ENCODE measurements at places on chromosomes 3 and 15.

DNA sequence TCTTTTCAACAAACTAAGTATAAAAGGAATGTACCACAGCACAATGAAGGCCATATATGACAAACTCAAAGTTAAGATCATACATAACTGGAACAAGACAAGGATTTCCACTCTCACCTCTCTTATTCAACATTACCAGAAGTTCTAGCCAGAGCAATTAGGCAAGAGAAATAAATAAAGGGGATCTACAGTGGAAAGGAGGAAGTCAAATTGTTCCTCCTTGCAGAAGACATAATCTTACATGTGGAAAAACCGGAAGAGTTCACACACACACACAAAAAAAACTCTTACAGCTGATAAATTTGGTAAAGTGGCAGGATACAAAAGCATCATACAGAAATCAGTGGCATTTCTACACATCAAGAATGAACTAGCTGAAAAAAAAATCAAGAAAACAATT, 277.9 kb downstream of the MCTP2 start:
- no peak for ATAC-seq

GRCh38 chr3:44252332-44252959, 10.8 kb downstream of the TOPAZ1 start:
- peak; percentile 92 for ATAC-seq

DNA sequence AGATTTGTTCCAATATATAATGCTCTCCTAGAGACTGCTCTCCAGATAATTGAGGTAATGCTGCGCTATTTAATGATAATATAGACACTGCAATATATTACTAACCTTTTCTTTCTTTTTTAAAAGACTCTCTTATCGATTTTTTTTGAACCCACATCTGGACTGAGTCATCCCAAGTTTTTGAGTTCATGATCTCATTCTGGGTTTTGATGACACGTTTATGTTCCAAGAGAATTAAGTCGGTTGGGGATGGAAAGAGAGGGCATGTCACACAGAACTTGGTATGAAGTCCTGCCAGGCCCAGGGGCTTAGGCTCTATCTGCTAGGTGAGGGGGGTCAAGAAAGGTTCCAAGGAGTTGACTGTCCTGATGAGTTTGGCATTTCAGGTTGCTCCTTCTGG, 431.1 kb downstream of the MFSD1 start:
- ATAC-seq: no peak

GRCh38 chr3:44223299-44223698, 18.4 kb upstream of the TOPAZ1 start:
- ATAC-seq: no peak

DNA sequence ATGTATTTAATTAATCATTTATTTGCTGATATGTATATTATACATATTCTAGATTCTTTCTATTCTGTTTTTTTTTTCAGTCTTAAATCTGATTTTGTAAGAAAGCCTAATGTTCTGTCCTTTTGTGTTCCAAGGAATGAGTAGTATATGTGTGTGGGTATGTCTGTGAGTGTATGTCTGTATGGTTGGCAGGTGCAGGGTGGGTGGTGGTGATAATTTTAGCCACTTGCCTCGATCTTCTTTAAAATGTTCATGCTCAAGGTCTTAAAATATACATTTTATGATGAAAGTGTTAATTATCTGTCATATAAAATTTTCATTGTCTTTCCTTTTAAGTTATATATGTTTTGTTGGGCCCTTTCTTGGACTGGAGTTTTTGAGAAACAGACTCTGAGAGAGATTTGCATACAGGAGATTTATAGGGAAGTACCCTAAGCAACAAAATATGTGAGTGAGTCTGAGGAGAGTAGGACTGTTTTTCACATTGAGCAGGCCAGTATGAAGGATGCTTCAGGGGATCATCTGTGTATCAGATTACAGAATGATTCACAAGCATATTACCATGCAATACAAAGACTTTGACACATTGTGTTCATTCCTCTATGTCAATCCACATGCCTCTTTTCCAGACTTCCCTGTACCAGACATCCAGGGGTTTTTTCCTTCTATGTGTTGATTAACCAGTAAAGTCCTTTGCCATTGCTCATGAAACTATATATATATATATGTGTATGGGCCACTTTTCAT, 211.0 kb upstream of the DPPA4 start:
- ATAC-seq: no peak

- ATAC-seq: no peak
Measured at GRCh38 chr3:40657623-40658022, 132.9 kb downstream of the ZNF621 start.

GRCh38 chr3:172034786-172035685, 4.3 kb upstream of the FNDC3B start:
- no peak for ATAC-seq

DNA sequence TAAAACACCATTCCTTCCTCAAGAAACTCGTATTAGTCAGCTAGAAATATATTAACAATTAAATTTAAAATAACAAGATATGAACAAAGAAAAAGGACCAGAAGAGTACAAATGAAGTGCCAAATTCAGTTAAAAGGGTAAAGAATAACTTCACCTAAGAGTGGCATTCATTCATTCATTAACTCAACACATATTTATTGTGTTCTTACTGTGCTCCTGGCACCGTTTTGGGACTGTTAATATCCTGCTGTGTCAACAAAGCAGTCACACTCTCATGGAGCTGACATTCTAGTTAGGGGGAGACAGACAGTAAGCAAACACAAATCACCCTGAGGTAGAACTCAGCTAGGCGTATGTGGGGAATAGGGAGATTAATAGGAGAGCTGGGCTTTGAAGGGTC, 123.6 kb upstream of the DPPA4 start:
- no peak for ATAC-seq

- ATAC-seq: no peak
Measured at GRCh38 chr3:185858502-185859225, 33.8 kb upstream of the IGF2BP2 start.

DNA sequence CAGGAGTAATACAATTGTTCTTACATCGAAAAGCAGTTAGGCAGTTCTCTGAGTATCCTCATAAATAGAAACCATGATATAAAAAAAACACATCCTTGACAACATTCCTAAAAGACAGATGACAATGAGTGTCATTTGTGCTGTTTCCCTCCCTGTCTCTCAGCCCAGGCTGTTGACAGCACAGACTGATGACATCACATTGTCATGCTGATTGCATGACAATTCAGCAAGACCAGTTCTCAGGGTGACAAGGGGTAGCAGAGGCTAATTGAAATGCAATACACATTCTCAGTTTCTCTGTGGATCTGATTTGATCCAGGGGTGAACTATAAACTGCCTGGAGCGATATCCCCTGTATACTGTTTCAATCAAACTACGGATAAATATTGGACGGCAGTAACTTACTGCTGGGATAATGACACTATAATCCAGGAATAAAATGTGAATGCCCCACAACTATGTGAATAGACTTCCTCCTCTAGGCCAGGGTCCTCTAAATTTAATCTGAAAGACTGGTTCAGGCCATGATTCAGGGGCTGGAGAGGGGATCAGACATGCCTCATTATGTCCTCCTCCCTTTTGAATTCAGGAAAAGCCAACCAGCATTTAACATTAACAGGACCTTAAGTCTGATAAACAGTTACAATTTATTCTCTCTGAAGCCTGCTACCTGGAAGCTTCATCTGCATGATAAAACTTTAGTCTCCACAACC, 16.7 kb upstream of the EIF1B start:
- peak; percentile 100 for ATAC-seq

DNA sequence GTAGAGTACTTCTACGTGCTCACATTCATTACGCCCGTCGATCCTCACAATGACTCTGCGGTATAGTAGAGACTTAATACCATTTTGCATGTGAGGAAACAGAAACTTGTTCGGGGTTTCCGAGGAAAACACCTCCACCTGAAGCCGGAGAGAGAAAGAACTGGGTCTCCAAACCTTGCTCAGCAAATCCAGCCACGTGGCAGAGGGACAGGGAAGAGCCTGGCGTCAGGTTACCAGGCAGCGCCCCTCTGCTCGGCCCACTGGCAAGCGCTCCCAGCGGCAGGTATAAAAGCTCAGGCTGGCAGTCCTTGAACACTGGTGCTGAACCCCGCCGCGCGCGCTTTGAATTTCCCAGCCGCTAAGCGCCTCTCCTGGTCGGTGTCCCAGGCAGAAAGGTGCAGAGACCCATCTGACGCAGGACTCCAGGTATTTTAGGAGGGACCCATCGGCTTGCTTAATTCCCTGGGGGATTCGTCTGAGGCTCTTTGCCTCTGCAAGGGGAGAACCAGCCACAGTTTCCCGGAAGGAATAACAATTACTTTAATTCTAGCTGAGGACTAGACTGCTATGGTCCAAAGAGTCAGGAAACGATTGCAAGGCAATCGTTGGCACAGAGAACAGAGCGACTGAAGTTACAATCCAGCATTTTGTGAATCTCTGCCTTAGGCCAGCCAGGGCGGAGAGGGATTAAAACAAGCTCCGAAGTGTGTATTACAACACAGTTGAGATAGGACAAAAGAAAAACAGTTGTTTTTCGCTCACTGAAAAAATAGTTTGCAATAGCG, at the start of gene C2CD4A:
Gene C2CD4A (plus strand): TSS at position 315 of the 785 bp plus-strand sequence. CDS start 637 bp downstream, outside the sequence.
- ATAC-seq: peak; percentile 66

- no peak for ATAC-seq
Measured at GRCh38 chr15:35458176-35458856, 87.6 kb downstream of the DPH6 start.

DNA sequence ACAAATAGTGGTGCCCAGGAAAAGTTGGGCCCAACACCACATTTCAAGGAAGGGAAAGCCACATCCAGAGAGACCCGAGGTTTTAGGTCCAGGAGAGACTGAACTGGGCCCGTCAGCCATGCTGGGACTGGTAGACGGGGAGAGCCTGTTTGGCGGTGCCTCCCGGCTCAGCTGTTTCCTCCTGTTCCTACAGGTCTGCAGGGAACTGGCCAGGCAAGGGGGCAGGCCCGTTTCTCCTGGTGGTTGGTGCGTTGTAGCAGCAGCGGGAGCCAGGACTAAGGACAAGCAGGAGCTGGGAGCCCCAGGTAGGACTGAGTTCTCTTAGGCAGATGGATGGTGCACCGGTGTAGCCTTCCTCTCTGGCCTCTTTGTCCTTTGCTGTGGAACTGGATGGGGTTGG, 3.9 kb downstream of the PRKCD start:
- no peak for ATAC-seq

DNA sequence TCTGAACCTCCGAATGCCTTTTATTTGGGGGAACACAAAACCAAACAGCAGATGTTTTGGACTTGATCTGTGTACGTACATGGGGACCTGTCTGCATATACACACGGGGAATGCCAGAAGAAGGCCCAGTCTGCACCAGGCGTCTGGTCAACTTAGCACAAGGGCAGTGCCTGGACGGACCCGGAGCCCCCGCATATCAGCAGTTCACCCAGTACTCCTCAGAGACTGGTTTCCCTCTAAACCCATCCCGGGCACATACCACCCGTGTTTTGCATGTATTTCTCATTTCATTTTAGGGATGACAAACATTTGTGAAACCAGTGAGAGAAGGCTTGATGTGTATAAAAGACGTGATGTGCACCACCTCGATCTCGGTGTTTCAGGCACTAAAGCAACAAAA, 49.7 kb downstream of the KLHL25 start:
- ATAC-seq: no peak

GRCh38 chr15:82985688-82986441, at the start of gene RAMAC:
TSS of gene RAMAC (plus strand) at chr15:82986210. CDS start at chr15:82989019, 2,809 bp downstream.
- ATAC-seq: peak; percentile 98

- no peak for ATAC-seq
Measured at GRCh38 chr3:168859574-168859973, 763.9 kb upstream of the GOLIM4 start.

DNA sequence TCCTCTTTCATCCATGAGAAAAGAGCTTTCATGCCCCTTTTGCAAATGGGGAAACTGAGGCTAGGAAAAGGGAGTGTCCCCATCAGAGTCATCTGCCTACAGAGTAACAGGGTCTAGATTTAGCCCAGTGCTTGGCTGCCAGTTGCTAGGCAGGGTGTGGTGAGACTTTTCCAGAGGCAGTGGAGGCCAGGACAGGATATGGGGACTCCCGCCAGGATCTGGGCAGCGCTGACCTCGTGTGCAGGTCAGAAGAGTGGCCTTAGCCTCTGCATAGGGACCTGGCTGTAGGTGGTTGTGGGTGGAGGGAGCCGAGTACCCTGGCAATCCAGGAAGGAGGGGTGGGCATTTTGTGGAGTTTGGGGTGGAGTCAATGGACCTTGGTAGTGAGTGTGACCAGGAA, 4.2 kb downstream of the PLXNA1 start:
- no peak for ATAC-seq

GRCh38 chr3:49032646-49033304, 3.6 kb upstream of the IMPDH2 start:
- no peak for ATAC-seq

DNA sequence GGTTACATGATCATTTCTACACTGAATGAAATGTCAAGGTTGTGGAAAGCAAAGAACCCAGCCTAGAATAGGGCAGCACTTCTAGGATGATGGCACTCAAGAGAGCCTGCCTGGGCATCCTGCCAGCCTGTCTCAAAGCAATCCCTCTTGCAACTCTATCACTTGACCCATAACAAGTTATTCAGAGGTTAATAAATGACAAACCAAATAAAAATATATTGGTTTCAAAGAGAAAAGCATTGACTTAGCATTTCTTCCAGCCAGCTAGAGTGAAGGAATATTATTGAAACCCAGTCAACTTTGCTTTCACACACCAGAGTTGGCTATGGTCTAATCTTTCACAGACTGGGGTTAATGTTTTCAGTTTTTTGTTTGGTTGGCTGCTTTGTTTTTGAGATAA, 214.6 kb upstream of the UBE2E2 start:
- no peak for ATAC-seq

GRCh38 chr3:115624029-115624741, 875 bp downstream of the GAP43 start:
- peak; percentile 26 for ATAC-seq
